ENCODE measurements at places on chromosomes 5 and 9.
A peak's percentile ranks its signal among the peaks of the same experiment; 100 is the strongest.

DNA sequence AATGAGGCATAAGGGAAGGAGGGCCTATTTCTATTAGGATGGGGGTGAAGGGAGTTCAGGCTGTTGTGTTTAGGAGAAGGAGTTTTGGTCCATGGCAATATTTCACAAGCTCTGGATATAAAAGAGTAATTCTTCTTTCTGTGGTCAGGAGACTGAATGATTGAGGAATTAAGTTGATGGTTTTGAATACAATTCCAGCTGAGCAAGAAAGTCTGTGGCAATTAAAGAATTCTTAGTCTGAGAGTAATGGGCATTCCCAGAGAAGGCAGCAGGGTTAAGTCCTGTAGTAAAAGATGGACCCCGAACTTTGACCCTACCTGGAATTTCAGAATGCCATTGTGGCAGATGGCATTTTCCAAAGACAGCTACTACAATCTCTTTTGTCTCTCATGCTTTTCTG is 202.6 kb downstream of the TLE4 start:
- DNase-seq, result no peak

GRCh38 chr9:5863092-5863746 is 27.5 kb upstream of the MLANA start:
- DNase-seq, result no peak

- DNase-seq, result no peak
Observed at GRCh38 chr5:150227606-150228273, 37.9 kb downstream of the SLC6A7 start.

- no peak for DNase-seq
Observed at GRCh38 chr5:56433039-56433617, 200.0 kb upstream of the ANKRD55 start.

- no peak for DNase-seq
Observed at GRCh38 chr5:139468421-139468931, 2.3 kb upstream of the SMIM33 start.

DNA sequence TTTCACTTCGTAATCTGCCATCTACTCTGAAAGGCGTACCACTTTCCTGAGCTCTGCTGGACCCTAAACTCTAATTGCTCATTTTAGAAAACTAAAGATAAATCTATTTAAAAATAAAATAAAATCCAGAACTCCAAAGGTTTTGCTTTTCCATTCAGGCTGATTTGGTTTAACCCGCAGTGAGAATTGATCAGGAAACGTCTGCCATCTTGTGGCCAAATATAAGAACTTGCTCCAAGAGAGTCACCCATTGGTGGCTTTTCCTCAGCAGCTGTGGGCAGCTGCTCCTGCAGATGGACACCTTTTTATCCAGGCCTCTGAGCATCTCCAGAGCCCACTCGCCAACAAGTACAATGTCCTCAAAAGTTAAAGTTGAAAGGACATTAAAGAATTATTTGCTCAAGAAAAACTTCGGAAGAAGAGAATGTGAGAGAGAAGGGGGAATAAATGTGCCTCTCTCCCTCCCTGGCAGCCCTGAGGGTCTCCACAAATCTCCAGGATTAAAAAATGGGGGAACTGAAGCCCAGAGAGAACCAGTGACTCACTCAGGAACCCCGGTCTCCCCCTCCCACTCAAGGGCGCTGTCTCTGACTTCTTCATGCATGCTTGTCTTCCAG is 4.1 kb downstream of the SAXO1 start:
- peak; percentile 16 for DNase-seq

GRCh38 chr5:60551829-60552228 is 148.1 kb downstream of the DEPDC1B start:
- DNase-seq, result no peak

- no peak for DNase-seq
Observed at GRCh38 chr9:110050925-110051355, 157.0 kb downstream of the C9orf152 start.

DNA sequence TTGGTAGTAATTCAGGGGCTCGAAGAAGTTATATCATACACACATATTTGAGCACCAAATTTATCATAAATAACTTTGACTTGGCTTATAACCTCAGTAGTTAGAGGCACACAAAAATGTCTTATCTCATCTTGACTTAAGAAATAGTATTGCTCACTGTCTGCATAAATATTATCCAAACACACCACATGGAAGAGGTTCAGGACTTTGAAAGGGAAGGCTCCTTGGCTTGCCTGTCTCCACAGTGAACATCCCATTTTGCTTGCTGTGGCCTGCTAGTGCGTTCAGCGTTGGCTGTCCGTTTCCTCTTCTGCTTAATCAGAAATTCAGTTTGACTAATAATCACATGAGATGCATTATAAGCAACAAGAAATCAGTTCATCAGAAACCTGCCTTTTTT is 13.9 kb downstream of the GRXCR2 start:
- no peak for DNase-seq

DNA sequence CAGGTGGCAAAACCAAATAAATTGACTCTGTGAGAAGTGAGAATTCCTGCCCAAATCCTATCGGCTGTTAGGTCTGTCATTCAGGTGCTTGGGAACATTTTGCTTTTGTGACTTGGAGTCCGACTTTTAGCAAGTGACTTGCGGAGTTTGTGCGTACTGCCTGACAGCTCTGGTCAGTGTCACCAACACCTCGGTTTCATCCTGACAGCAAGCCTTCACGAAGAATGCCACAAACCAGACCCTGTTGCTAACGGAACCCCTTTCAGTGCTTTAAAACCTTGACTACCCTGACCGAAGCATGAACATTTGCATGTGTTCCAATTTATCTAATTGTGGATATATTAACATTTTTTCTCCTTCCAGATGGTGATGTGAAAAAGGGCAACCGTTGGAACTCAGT is 26.5 kb downstream of the LIX1 start:
- DNase-seq, result no peak

- no peak for DNase-seq
Observed at GRCh38 chr5:76372323-76373054, 30.6 kb upstream of the IQGAP2 start.

GRCh38 chr5:1164696-1165630 is 36.4 kb upstream of the SLC6A19 start:
- no peak for DNase-seq

- no peak for DNase-seq
Observed at GRCh38 chr9:123478967-123479602, 123.1 kb downstream of the CRB2 start.

GRCh38 chr5:154444556-154445421 is 1.0 kb upstream of the SAP30L start:
- DNase-seq, result no peak

- DNase-seq, result no peak
Observed at GRCh38 chr5:53360811-53361210, 119.6 kb upstream of the FST start.

DNA sequence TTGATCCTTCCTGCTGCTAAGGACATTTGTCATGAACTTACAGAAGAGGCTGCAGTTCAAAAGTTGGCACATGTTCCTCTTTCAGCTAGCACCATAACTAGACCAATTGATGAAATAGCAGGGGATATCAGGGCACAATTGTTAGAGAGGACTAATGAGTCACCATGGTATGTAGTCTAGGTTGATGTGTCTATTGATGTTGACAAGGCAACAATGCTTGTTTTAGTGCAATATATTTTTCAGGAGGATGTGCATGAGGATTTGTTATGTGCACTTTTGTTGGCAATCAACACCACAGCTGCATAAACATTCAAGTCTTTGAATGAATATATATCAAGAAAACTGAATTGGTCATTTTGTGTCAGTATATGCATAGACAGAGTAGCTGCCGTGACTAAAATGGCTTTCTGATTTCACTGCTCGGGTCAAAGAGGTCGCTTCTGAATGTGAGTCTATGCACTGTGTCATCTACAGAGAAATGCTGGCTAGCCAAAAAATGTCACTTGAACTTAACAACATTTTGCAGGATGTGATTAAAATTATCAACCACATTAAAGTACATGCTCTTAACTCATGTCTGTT is 68.0 kb downstream of the FGF10 start:
- no peak for DNase-seq

DNA sequence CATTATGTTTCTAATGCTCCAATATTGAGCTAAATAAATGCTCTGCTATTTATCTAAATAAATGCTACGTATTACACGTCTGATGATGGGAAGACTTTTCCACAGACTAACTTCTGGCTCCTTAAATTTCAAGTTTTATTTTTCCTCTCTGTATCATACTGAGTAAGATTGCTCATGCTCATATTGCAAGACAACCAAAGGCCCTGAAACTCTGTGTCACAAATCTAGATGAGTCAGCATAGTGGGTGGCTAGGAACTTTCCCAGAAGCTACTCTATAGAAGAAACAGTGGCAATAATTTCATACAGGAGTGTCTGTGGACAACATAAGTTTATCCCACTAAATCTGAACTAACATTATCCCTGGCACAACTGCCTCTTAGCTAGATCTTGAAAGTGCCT is 53.0 kb upstream of the RFX3 start:
- DNase-seq, result no peak

DNA sequence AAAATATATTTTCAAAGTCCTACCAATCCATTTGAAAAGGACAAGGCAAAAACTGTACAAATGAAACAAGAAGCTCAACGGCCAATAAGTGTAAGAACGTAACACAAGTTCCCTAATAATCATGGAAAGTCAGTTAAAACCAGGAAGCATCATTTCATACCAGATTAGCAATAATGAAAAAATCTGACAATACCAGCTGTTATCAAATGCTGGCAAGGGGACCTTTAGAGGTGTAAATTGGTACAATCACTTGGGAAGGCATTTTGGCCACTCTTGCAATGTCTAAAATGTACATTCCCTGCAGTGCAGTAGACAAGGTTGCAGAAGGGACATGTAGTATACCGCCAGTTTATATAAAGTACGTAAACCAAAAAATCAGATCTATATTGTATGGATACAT is 10.1 kb upstream of the SEMA5A start:
- DNase-seq, result no peak

GRCh38 chr5:159416438-159416837 is 86.2 kb upstream of the IL12B start:
- DNase-seq, result no peak

DNA sequence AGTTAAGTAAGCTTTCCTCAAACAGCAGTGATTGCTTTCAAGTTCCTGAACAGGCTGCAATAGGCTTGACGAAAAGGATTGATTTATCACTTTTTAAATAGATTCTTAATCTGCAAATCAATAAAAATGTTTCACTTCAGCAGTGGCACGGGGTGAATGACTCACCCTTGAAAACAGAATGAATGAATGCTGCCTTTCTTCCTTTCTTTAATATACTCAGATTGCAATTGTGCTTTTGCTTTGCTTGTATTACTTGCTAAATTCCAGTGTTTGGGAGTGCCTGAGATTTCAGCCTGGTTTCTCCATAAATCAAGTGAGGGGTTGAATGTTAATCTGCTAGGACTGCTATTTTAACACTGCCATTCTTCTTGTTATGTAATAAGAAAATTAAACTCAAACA is 1293.8 kb downstream of the PTPRD start:
- DNase-seq, result no peak

GRCh38 chr5:90054612-90055011 is 354.9 kb downstream of the CETN3 start:
- no peak for DNase-seq

DNA sequence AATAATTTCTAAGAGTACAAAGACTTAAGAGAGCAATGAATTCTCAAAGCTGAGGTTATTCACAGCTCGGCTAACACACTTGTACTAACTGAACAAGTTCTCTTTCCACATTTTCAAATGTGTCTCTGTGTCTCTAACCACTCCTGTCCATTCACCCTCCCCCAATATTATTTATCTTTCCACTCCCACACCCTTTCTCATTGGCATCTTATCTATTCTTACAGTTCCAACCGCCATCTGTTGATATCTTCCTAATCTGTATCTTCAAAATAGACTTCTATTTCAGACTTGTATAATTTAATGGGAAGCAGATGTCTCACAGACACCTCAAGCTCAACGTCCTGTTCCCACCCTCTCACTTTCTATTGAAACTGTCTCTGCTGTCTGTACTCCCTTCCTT is 205.9 kb downstream of the ANXA1 start:
- no peak for DNase-seq

GRCh38 chr9:121150188-121150587 is 51.5 kb downstream of the RAB14 start:
- DNase-seq, result no peak

- DNase-seq, result no peak
Observed at GRCh38 chr5:30041831-30042385, 1151.6 kb upstream of the CDH6 start.

DNA sequence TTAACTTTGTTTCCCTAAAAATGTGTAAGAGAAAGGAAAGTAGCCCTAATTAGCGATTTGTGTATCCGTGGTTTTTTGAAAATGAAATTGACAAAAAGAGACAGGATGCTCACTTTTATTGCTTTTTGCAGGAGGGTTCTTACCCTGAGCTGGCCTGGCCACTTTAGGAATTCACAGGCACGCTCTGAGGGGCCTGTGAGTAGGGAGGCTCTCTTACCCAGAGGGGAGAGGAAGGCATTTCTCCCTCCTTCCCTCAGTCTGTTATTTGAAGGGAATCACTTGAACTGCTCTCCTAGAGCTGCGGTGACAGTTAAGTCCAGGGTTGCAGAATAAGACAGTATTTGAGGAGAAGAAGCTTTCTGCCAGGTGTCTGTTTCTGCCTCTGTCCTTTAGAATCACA is 16.7 kb downstream of the PIK3R1 start:
- DNase-seq, result no peak

DNA sequence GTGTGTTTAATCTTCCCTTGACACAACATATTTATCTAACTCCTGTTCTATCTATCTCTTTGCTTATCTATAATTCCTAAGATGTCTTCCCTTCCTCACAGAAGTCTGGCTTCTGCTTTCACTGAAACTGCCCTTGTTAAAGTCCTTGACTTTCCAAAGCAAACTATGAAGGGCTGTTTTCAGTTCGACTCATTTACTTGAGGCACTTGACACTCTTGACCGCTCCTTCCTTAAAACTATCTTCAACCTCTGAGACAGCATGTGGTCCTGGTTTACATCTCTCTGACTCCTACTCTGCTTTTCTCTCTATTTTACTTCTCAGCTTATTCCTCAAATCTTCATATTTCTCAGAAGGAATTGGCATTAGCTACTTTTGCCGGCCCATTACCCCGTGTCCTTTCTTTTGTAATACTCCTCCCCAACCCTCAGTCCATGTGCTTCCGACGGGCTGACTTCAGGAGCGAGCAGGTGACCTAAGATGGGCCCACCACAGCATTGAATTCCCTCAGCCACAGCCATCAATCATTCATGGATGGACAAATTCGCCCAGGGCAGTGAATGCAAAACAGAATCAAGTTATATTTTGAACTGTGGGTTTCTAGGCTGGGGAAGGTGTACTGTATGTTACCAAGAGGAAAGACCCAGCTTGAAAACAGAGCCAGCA is 1089.2 kb downstream of the PTPRD start:
- no peak for DNase-seq

DNA sequence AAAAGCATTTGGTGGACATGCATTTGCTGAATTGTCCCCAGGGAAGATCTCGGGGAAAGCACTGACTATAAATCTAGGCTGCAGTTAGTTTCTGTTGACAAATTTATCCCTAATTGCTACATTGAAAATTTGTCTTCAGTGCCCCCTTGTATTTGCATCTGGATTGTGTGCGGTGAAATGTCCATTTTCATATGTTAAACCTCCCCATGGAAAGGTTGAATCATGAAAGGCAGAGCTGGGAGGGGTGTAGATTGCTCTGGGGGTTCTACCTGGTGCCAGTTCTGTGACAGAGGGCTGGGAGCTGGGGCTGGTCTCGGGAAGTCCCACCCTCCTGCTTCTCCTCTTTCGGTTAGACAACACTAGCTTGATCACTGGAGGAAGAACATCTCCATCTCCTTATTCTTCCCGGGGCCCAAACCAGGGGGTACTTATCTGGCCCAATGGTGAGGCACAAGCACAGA is 101.9 kb downstream of the GADD45G start:
- no peak for DNase-seq
